ENCODE measurements at places on chromosomes 11 and 22.

- no peak for DNase-seq
These were observed 395.6 kb downstream of the LARGE1 start for GRCh38 chr22:33524511-33525260.

- no peak for DNase-seq
These were observed 3.0 kb upstream of the TIGD3 start for GRCh38 chr11:65351511-65351910.

GRCh38 chr11:117073539-117073938 lies 24.7 kb downstream of the SIK3 start:
- DNase-seq = no peak

DNA sequence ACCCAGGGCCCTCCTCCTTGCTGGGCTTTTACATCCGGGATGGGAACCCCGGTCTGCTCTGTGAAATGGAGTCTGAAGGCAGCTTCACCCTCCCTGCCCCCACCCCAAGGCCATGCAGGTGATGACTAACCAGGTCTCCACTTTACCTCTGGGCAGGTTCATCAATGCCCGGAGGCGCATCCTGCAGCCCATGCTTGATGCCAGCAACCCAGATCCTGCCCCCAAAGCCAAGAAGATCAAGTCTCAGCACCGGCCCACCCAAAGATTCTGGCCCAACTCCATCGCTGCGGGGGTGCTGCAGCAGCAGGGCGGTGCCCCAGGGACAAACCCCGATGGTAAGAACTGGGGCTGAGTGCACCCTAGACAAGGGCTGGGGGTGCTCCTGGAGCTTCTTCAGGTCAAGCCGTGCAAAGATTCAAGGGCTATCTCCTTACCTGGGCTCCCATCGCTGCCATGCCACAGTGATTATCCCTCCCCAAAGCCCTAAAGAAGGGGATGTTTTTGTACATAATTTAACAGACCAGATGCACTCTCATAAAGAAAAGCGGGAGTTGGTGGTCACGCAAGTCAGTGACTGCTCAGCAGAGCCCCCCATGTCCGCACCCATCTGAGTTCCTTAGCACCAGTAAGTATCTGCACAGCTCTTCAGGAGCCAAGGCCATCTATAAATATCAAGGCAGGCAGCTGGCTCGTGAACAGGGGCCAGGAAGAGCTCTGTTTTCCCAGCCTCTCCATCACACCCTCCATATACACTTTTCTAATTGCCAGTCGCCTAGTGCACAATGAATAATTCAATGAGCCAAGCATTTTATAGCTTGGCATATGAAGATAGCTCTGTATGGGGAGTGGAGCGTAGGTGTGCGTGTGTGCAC lies 66.0 kb downstream of the FEZ1 start:
- no peak for DNase-seq

DNA sequence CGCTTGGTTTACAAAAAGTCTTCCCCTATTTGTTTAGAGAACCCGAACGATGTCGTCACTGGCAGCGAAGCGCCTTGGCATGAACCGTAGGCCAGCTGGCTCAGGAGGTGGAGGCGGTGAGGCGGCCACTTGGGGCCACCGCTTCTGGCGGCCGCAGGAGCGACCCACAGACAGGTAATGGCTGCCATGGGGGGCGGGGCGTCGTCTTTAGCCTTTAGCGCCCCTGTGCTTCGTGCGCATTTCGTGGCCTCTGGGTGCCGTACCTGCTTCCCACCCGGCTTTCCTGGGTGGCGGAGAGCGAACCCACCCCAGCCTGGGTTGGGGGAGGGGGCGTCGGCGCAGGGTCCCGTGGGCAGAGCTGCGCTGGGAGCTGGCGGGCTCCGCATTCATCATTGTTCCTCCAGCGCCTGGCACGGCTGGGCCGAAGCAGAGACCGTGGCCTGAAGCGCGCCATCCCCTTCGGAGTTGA lies 469 bp upstream of the OSBP2 start:
- DNase-seq = no peak

DNA sequence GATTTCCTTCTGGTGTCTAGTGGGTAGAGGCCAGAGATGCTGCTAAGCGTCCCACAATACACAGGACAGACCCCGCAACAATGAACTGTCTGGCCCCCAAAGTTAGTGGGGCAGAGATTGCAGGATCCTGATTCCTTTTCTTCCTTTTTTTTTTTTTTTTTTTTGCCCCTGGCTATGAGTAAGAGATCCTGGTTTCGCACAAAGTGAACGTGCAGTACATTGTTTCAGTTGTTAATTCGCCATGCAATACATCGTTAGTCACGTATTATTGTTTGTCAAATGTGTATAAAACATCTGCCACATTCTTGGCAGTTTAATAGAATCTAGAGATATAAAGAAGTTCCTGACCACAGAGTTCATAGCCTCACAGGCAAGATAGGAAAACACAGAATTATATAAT lies 20.2 kb downstream of the ST3GAL4 start:
- no peak for DNase-seq

DNA sequence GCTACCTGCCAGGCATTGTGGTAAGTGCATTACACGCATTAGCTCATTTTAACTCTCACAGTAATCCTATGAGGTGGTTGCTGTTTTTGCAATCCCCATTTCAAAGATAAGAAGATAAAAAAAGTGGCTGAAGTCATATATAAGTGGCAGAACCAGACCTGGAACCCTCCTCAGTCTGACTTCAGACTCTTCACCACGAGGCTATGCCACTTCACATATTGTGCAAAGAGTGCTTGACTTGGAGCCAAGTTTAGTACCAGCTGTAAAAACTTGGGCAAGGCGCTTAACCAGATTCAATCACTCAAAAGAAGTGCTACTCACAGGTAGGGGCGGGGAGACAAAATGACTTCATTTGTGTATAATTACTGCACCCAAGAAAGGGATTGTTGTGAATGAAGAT lies 15.3 kb downstream of the BPIFC start:
- no peak for DNase-seq

GRCh38 chr11:6864438-6864837 lies 1.6 kb downstream of the OR10A2 start:
- no peak for DNase-seq

DNA sequence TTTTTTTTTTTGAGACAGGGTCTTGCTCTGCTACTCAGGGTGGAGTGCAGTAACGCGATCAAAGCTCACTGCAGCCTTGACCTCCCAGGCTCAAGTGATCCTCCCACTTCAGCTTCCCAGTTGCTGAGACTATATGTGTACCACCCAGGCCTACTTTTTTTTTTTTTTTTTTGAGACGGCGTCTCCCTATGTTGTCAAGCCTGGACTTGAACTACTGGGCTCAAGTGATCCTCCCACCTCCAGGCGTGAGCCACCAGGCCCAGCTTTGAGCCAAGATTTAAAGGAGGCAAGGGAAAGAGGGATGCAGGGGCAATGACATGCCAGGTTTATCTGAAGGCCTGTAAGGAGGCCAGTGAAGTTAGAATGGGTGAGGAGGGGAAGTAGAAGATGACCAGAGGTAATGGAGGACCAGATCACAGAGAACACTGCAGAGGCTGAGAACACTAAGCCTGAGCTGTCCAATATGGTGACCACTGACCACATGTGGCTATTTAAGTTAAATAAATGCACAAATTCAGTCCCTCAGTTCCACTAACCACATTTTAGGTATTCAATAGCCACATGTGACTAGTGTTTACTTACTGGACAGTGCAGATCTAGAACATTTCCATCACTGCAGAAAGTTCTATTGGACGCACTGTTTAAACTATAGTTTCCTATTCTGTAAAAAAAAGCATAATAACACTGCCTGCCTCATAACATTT lies 8.1 kb downstream of the DESI1 start:
- DNase-seq = no peak

- no peak for DNase-seq
These were observed 61.1 kb upstream of the CD44 start for GRCh38 chr11:35077709-35078469.

- DNase-seq = no peak
These were observed 162.7 kb downstream of the BARX2 start for GRCh38 chr11:129538323-129538722.

DNA sequence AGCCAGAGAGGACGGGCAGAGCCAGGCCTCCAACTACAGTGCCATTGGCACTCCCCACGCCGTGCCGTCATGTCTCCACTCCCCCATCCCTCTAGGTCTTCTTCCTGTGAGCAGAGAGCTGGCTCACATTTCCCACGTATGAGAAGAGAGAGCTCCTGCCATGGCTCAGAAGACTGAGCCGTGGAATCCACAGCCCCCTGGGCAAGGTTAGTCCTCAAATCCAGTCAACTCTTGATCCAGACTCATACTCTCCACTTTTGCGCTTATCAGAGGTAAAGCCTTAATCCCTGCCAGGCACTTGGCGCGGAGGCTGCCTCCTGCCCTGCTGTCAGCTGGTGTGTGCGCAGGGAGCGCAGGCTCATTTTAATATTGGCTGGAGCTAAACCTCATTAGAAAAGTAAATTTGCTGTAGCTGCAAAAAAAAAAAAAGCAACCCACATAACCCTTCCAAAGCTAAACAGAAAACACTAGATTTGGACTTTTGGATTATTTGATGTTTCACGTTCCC lies 4.7 kb downstream of the B3GAT1 start:
- no peak for DNase-seq

Measured in osteocyte (in vitro differentiated cells).